ENCODE measurements at places on chromosomes 5 and 9.

GRCh38 chr5:140344683-140345423 is 1.6 kb downstream of the HBEGF start:
- no peak for DNase-seq

GRCh38 chr5:141808857-141809256 is 69.4 kb downstream of the PCDH1 start:
- no peak for DNase-seq

- DNase-seq: no peak
These were observed 981.4 kb upstream of the WWC1 start for GRCh38 chr5:167309941-167310517.

DNA sequence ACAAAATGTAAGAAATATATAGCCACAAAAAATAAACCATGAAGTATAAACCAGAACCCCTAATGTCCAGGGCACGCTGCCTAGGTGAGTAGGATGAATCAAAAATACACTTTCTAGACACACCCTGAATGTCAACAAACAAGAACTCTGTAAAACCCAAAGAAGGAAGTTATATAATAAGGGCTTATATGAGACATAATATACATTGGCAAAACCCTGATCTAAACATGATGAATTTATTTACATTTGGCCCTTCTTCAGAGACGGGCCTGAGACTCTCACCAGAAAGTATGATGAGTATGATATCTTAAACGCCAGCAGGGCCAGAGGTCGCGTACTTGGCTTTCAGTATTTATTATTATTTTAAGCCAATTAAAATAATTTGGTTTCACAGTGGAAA is 125.1 kb upstream of the FST start:
- no peak for DNase-seq

GRCh38 chr5:37197340-37198050 is 51.7 kb downstream of the CPLANE1 start:
- no peak for DNase-seq

GRCh38 chr5:135211791-135212190 is 177.8 kb upstream of the PITX1 start:
- no peak for DNase-seq

DNA sequence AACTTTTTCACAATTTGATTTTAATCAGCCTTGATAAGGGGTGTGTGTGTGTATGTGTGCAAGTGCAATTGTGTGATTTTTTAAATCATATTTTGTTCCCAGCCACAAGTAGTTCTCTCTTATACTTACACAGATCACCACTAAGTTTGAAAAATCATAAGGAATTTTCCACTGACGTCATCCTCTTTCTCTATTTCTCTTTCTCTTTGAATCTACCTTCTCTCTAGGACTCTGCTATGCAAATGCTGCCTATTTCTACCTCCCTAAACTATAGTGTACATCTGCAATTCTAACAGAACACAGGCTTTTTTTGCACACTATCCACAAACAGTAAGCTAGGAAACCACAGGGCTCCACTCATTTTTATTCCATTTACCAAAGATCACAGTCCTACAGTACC is 254.6 kb upstream of the CYLC2 start:
- DNase-seq: no peak

GRCh38 chr5:122951658-122952057 is 84.9 kb downstream of the PPIC start:
- DNase-seq: no peak

GRCh38 chr5:148768806-148769415 is 57.5 kb upstream of the ADRB2 start:
- DNase-seq: no peak

DNA sequence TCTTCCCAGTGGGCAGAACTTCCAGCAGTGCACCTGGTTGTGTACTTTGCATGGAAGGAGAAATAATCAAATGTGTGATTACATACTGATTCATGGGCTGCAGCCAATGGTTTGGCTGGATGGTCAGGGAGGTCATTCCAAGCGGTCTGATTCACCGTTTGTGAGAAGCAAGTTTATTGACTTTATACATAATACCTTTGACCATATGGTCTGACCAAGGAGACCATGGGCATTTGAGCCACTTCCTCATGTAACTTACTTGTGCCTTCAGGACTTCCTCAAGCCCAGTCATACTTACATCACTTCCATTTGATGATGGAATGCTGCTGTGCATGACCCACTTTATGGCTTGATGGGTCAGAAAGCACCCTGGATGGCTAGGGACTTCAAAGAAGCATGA is 41.1 kb downstream of the DAP start:
- DNase-seq: peak; percentile 45

DNA sequence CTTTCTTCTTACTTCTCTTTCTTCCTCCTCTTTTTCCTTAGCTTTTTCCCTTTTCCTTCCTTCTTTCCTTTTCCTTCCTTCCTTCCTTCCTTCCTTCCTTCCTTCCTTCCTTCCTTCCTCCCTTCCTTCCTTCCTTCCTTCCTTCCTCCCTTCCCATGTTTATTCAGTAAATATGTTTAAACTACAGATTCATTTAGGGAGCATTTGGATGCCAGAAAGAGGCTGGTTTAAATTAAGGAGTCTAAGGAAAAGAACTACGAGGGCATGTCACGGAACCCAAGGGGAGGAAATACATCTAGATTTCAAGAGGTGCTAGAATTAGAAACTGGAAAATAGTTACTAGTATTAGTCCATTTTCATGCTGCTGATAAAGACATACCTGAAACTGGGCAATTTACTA is 320.0 kb upstream of the ARRDC3 start:
- DNase-seq: no peak

GRCh38 chr9:35960039-35960655 is 2.2 kb upstream of the OR2S2 start:
- peak; percentile 70 for DNase-seq

DNA sequence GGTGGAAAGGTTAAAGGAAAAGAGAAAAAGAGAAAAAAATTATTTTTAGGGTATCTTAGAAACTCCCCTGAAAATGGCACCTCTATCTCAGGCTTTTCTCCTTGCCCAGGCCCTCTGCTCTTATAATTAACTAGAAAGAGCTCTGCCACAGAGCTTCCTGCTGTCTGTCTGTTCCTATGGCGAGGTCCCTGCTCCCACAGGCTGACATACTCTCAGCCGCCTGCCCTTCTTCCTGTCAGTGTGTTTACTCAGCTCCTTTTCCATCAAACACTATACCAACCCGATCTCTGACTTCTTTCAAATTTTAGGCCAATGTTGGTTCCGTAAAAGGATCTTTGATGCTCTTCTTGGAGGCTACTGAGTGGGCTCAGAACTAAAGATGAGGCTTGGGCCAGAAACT is 482.6 kb downstream of the DMAC1 start:
- DNase-seq: no peak

DNA sequence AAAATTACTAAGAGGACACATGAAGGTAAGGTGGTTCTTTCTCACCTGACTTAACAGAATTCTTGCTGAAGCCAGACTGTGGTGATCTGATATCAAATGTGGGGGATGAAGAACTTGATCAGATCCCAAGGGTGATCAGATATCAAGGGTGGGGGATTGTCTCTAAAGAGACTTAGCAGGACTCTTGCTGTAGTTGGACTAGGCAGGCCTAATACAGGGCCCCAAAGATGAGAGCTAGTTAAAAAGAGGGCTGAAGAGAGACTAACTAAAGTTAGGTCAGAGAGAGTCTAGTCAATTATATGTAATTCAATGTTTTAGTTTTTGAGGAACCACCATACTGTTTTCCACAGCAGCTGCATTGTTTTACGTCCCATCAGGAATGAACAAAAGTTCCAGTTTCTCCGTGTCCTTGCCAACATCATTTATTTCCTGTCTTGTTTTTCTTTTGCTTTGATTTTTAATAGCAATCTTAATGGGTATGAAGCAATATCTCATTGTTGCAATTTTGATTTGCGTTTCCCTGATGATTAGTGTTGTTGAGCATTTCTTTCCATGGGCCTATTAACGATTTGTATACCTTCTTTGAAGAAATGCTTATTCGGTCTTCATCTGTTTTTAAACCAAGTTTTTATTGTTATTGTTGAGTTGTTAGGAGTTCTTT is 77.6 kb upstream of the ALDH1A1 start:
- no peak for DNase-seq

DNA sequence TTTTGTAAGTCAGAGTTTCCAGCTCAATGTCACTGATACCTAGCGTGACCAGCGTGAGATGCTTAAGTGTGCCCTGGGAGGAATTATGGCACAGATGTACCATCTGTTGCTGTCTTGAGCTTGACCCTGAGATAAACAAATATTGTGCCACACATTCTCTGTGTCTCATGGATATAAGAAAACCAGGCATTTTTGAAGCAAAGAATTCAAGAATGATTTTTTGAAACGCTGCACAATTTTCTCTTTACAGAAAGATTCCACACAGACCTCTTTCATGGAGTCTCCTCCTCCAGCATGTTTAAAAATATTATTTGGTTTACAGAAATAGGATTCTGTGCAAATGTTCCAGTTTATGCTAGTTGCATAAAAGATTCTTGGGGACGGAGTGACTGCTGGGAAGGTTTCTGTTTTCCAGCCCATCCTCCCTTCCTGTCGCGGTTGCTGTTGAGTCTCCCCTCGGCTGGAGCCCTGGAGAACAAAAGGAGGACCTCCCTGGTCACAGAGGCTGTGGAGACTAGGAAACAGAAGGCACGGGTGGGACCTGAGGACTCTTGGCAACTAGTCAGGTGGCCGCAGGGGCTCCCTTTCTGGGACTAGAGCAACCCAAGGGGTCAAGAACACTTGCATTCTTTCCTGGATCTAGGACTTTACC is 120.8 kb downstream of the RASGRF2 start:
- DNase-seq: no peak

GRCh38 chr5:157468293-157468965 is 8.4 kb downstream of the NIPAL4 start:
- DNase-seq: no peak

- DNase-seq: no peak
These were observed 10.6 kb upstream of the SLC2A6 start for GRCh38 chr9:133489253-133490190.

- DNase-seq: peak; percentile 42
These were observed 65.2 kb downstream of the IPO11 start for GRCh38 chr5:62477801-62478200.

DNA sequence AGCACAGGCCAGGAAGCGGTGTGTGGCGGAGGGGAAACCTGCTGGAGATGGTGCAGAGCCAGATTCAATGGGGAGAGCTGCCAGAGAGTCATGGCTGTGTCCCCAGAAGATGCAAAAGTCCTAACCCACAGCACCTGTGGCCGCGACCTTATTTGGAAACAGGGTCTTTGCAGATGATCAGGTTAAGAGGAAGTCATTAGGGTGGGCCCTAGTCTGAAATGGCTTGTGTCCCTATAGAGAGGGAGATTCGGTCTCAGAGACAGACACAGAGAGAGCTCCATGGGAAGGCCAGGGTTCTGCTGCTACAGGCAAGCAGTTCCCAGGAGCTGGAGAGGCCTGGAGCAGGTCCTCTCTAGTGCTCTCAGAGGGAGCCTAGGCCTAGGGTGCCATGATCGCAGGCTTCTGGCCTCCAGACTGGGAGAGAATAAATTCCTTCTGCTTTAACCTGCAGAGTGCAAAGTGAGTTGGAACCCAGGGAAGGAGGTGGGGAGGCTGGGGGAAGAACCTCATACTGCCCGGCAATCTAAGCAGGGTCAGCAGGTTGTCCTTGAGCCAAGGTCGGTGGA is 1.9 kb upstream of the LPCAT1 start:
- DNase-seq: no peak

- DNase-seq: no peak
These were observed 328.0 kb downstream of the PDE4D start for GRCh38 chr5:59565551-59565950.

DNA sequence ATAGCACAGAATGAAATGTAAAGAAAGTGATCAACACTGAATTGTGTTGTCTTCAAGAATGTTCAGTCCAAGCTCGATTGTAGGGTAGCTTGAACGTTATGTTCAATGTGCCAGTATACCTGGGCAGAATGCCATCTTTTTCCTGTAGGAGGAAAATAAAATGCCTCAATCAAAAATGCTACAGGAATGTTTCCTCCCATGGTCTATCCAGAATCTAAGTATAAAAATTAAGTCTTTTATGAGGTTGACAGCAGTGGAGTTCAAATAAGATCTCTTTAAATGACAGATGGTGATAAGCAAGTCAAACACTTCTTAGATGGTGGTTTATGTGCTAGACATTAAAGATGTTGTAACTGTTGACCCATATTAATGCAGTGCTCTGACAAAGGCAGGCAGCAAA is 488.6 kb downstream of the CSNK1G3 start:
- no peak for DNase-seq

DNA sequence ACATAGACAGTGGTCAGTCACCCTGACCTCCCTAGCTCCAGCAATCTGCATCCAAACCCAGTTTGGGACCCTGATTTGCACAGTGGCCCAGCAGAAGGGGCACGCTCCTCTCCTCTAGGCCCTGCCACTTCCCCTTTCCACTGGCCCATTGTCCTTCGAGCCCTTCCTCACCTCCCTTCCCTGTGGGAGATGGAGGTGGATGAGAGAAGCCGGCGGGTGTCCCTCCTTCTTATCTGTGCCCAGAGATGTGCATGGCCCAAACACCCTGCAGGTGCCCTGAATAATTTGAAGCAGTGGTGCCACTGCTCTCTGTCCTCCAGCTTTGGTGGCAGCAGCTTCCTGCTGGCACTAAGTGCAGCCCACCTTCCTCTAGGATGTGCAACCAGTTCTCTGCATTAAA is 140.0 kb downstream of the BARX1 start:
- DNase-seq: no peak

DNA sequence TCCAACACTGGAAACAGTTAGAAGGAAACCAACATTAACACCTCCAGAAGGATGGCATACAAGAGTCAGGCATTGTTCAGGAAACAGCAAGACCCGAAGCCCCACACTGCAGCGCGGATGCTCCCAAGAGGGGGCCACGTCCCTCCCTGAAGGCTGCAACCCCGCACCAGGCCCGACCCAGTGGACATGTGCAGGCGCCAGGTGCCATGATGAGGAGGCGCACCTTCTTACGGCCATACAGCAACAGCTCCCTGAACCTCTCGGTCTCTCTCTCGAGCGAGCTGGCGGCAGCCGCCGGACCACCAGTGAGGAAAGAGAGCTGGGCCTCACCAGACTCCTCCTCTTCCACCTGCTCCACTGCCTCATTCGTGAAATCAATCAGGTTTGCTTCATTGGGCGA is 20.2 kb downstream of the SEC16A start:
- no peak for DNase-seq

- peak; percentile 22 for DNase-seq
These were observed 551.2 kb upstream of the KLF4 start for GRCh38 chr9:108040783-108041182.

DNA sequence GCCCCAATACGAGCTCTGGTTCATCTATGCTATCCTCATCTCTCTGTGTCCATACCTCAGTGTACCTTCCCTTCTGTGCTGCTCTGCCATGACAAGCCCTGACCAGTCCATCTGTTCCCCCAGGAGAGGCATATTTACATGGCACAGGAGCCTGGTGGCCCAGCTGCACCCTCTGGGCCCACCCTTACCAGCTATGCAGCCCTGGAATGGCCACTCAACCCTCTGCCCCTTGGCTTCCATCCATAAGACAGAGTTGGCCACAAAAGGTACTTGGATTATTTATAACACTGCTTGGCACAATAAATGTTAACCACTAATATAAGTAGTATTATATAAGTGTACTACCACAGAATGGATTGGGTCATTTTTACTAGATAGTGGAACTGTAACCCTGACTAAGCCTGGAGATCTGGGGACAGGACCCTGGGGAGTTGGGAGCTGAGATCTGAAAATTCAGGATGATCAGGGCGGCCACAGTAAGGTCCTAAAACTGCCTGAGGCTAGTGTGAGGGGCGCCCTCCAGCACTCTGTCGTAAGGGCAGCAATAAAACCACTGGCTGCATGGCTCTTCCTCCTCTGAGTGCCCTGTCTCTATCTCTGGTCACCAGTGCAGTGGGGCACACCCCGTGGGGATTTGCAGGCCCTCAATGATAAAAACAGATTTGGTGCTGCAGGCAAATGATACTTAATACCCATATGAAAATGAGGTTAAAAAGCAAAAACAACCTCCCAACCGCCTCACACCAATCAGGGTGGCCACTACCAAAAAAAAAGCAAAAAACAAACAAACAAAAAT is 65.8 kb downstream of the SEMA4D start:
- no peak for DNase-seq
